AG04450 (cell line): ENCODE measurements at places on chromosomes 13 and 19. TPM values are rescaled to one million over a fixed set of nuclear protein-coding genes. Genes with fewer than 3 reads are reported as not detected.

SHISA7 gene
- 0.01 TPM in 1 of 2 replicates, not detected in the other for polyA plus RNA-seq

PTGER1 gene
- polyA plus RNA-seq, result 0.72 and 1.0 TPM in 2 replicates

UPF3A gene
- polyA plus RNA-seq, result 52.3 and 60.3 TPM in 2 replicates

SUGT1 gene
- 44.9 and 64.8 TPM in 2 replicates for polyA plus RNA-seq

TMC4 gene
- polyA plus RNA-seq, result 1.3 and 1.5 TPM in 2 replicates

ZNF667 gene
- polyA plus RNA-seq, result 3.4 and 4.4 TPM in 2 replicates

CDX2 gene
- polyA plus RNA-seq, result not detected in 2 replicates

KLK12 gene
- polyA plus RNA-seq, result not detected in 2 replicates

ATP8B3 gene
- 2.7 and 2.8 TPM in 2 replicates for polyA plus RNA-seq

C5AR2 gene
- polyA plus RNA-seq, result not detected in 2 replicates

SPTBN4 gene
- 1.3 and 1.9 TPM in 2 replicates for polyA plus RNA-seq

PALM3 gene
- polyA plus RNA-seq, result 0.43 and 0.51 TPM in 2 replicates

GAS6 gene
- 356 and 455 TPM in 2 replicates for polyA plus RNA-seq

PLK5 gene
- not detected in 2 replicates for polyA plus RNA-seq

FFAR3 gene
- polyA plus RNA-seq, result not detected in 2 replicates

ZSCAN1 gene
- not detected in 2 replicates for polyA plus RNA-seq

PPP1R13L gene
- 2.4 and 5.1 TPM in 2 replicates for polyA plus RNA-seq

MFSD12 gene
- polyA plus RNA-seq, result 23.7 and 34.7 TPM in 2 replicates

LGALS7B gene
- polyA plus RNA-seq, result not detected in 2 replicates

RFX2 gene
- polyA plus RNA-seq, result 2.7 and 2.9 TPM in 2 replicates

DAZAP1 gene
- 45.8 and 52.8 TPM in 2 replicates for polyA plus RNA-seq

ARHGEF7 gene
- polyA plus RNA-seq, result 40.3 and 41.7 TPM in 2 replicates

NTN5 gene
- 0.04 and 0.10 TPM in 2 replicates for polyA plus RNA-seq

SCEL gene
- not detected in 2 replicates for polyA plus RNA-seq

MEDAG gene
- polyA plus RNA-seq, result 3.2 and 3.7 TPM in 2 replicates

GDF15 gene
- polyA plus RNA-seq, result 25.0 and 35.9 TPM in 2 replicates

CXCL17 gene
- polyA plus RNA-seq, result not detected in 2 replicates

SHD gene
- polyA plus RNA-seq, result not detected in 2 replicates

CEACAM16 gene
- not detected in 2 replicates for polyA plus RNA-seq
